ENCODE measurements at places on chromosomes 3 and 15. TPM values are rescaled to one million over a fixed set of nuclear protein-coding genes. Genes with fewer than 3 reads are reported as not detected.

EPB42 gene
- not detected for total RNA-seq

OXTR gene
- 1.7 TPM for total RNA-seq

CFAP91 gene
- 2.2 TPM for total RNA-seq

DAZL gene
- 21.7 TPM for total RNA-seq

PPARG gene
- total RNA-seq = 0.42 TPM

CYP8B1 gene
- total RNA-seq = not detected

TMEM108 gene
- total RNA-seq = 3.5 TPM

FOXP1 gene
- 75.3 TPM for total RNA-seq

CAMK1 gene
- 9.2 TPM for total RNA-seq

ABHD5 gene
- total RNA-seq = 15.9 TPM

Data from H9 (cell line).